Chondrocyte (in vitro differentiated cells): ENCODE measurements at places on chromosomes 2 and 18.

GRCh38 chr18:73286584-73286983 lies 418.8 kb upstream of the NETO1 start:
- DNase-seq, result no peak

DNA sequence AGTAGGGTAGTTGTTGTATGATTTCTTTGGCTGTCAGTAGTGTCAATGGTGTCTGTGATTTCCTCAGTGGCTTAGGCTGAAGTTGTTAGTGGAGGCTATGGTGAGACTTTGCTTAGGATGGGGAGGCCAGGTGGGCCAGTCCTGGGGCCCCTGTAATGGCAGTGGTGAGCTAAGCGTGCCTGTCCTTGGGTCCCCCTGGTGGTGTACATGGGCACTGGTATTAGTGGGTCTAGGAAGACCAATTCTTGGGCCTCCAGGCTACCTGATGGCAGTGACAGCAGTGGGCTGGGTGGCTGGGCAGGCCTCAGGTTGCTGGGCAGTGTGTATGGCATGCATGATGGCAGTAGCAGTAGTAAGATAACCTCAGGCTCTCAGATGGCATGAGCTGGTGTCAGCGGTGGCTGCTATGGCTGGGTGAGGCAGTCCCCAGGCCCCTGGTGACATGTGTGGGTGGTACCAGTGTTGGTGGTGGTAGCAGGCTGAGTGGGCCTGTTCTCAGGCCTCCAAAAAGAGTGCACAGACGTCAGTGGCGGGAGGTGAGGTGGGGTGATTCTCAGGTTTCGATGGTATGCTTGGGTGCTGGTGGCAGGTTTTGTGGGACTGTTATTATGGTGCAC lies 103.2 kb downstream of the KLHL14 start:
- DNase-seq, result no peak

- no peak for DNase-seq
Observed at GRCh38 chr2:71129114-71129901, 721 bp downstream of the MCEE start.

GRCh38 chr2:223626716-223627115 lies 24.6 kb upstream of the SCG2 start:
- DNase-seq, result no peak

- no peak for DNase-seq
Observed at GRCh38 chr2:178377046-178377445, 73.9 kb downstream of the PRKRA start.

DNA sequence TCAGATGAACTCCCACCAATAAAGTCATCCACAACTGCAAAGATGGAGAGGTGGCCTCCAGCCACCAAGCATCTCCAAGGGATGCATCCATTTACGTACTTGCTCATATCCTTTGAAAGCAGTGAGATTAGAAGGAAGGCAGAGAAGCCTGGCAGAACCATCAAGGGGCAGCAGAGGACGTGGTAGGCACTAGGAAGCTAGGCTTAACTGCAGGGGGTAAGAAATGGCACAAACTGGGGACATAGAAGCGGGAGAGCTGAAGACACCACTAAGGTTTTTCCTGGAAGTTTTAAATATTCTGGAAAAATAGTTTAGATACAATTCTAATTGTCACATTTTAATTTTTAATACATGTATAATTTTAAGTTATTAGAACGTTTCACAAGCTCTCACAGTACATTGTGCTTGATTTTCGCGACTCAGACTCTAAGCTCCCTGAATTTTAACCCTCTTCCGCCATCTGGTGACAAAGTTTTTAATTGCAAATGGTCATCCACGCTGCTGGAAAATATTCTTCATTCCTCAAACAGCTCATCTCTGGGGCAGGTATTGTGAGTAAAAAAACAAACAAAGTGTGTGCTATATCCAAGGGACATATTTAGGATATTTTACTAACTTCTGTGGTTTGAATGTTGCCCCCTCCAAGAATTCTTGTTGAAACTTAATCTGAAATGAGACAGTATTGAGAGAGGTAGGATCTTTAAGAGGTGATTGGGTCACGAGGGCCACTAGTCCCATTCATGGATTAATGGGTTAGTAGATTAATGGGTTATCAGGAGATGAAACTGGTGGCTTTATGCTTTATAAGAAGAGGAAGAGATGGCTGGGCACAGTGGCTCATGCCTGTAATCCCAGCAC lies 1.6 kb upstream of the PSTPIP2 start:
- DNase-seq, result no peak

DNA sequence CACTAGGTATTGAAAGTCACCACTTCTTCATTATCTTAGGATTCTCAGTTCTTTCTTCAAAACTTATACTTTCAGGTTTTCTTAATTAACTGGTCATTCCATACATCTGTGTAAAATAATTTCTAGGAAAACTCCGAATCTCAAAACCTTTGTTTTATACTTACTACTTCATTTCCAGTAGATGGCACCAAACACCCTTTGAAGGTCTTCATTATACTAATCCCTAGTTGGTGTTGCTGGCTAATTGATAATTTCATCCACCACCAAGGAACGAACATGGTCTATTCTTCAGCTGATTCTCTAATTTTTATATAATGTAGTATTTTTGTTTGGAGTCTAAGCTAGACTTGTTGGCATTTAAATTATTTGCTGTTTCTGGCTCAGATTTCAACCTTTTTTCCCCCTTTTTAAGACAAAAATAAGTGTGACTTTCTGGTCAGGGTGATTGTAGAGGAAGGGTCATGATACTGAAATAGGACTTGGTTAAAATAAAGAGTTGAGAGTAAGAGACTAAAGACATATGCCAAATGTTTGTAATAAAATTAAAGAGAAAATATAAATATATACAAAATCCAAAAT lies 2.8 kb upstream of the MXD1 start:
- DNase-seq, result no peak

- DNase-seq, result no peak
Observed at GRCh38 chr18:25726298-25726697, 364.1 kb downstream of the SS18 start.

DNA sequence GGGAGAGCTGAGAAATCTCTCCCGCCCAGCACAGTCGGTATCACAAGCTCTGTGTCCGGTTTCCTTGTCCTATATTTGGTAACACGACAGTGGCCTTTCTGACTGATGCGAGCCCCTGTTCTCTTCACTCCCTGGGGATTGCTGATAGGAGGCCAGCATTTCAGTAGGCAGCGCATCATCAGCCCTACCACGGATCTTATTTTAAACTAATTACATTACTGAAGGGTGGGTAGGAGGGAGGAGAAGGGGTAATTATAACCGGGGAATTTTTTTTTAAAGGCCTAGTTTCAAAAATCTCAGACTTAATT lies 125.6 kb upstream of the LGALSL start:
- DNase-seq, result no peak

DNA sequence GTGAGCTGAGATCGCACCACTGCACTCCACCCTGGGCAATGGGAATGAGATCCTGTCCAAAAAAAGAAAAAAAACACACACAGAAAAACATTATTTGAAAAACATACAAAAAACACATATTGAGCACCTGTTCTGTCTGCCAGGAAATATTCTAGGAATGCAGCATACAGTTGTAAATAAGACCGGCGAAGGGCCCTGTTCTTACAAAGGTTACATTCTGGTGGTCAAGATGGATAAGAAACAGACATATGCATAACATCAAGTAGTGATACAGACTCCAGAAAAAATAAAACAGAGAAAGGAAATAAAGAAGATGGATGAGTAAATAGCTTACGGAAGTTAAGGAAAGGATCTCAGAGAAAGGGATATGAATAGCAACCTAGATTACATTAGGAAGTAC lies 159.8 kb downstream of the GALNT3 start:
- no peak for DNase-seq

GRCh38 chr18:40004246-40004645 lies 1950.8 kb upstream of the PIK3C3 start:
- no peak for DNase-seq

DNA sequence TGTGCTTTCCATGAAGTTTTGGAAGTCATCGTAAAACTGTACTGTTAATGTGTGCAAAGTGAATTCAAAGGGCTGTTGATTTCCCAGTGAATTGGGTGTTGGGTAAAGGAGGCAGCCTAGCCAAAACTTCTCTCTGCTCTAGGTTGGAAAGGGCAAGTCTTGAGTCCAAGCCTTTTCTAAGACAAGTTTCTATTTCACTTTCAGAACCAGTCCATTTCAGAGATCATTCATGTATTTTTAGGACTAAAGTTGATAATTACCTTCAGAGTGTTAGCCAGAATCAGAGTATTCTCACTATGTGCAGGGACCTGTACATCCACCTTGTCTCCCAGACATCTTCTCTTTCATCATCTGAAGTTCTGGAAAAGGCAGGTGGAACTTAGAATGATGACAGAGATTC lies 636.1 kb upstream of the KLHL29 start:
- DNase-seq, result no peak

DNA sequence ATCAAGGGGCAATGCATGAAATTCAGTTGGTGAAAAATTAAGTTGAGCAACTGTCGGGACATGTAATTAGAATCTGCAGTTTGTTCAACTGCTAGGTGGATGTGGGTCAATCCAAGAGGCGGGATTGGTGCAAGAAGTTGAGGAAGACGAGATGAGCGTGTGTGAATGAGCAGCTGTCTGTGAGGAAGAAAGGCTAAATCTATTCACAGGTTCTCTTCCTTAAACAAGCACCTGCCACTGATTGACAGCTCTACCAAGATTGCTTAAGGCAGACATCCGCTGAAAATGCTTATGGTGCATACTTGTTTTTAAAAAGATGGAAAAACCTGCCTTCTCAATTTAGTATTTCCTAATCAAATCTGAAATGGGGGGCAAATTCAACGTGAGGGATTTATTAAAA lies 323.4 kb upstream of the THUMPD2 start:
- DNase-seq, result no peak

GRCh38 chr2:120938045-120938771 lies 202.5 kb downstream of the GLI2 start:
- no peak for DNase-seq

- no peak for DNase-seq
Observed at GRCh38 chr18:63775166-63775730, at the start of gene SERPINB7. SERPINB7 (plus strand) TSS chr18:63775418; CDS start chr18:63782373, 6,955 bp downstream.

GRCh38 chr18:31491586-31491985 lies 6.4 kb upstream of the DSG2 start:
- DNase-seq, result no peak

DNA sequence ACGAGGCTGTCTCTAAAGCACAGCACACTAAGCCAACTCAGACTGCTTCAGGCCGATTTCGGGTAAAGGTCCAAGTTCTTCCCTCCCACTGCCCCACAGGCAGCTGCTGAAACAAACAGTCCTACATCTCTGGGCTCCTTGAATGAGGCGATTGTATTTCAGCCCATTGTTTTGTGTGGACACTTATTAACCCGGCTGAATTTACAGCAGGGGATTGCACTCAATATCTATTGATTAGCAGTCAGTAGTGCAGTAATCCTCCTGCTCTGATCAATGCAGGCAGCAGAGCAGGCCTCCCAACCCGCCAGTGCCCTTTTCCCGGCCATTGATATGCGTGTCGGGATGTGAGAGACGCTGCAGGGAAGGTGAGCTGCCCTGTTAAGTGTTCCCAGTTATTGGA lies 330.1 kb downstream of the CMPK2 start:
- DNase-seq, result no peak

- DNase-seq, result no peak
Observed at GRCh38 chr2:65120990-65121693, 8.8 kb downstream of the RAB1A start.

DNA sequence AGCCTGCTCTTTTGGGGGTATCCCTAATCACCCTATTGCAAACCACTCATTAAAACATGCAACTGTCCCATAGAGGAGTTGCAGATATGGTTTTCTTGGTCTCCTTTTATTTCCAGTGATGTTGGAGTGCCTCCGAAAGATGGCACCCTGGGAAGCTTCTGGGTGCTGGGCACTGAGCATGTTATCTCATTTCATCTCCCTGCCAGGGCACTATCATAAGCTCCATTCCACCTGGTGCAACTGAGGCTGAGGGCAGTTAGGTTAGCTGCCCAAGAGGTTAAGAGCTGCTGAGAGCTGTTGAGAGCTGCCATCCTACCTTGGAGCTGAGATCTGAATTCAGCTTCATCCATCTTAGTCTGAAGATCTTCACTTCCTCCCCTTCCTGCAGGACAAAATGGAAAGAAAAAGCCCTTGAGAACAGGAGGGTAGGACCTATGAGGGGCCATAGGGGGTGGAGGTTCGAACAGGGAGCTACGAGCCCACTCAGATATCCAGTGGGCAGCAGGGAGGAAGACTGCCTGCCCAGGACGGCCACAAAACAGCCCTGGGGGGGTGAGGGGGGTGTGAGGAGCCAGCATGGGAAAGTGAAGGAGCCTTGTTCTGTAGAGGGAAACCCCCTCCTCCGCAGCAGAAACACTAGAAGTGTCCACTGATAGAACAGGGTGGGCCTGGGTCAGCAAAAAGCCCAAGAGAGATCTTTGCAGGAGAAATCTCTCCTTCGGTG lies 202.5 kb downstream of the ZFP36L2 start:
- DNase-seq, result peak; percentile 52

DNA sequence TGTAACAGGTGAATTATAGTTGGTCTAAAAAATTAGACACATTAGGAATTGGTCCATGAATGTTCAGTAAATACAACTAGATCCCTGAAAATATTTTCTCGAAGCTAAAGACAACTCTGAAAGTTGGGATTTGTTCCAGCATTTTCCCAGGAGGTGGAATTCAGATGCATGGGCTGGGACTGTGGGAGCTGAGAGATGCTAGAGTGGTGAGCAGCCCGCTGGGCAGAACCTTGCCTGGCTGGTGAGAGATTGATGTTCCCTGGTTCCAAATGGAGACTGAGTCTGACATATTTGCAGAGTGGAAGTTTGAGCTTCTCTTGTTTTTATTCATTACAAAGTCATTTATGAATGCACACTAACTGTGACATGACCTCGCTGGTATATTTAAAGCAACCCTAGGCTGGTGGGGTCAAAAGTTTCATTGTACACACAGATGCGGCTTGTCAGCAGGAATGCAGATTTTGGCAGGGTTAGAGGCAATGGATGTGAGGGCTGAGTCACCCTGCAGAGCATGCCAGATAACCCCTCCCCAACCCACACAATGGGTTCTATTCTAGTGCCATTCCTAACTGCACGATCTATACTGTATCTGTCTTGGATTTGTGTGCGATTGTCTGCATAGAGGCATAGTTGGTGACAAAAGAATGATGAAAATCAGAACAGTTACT lies 23.5 kb upstream of the TMEM178A start:
- no peak for DNase-seq

- DNase-seq, result peak; percentile 94
Observed at GRCh38 chr18:26547646-26548414, 523 bp downstream of the KCTD1 start.

DNA sequence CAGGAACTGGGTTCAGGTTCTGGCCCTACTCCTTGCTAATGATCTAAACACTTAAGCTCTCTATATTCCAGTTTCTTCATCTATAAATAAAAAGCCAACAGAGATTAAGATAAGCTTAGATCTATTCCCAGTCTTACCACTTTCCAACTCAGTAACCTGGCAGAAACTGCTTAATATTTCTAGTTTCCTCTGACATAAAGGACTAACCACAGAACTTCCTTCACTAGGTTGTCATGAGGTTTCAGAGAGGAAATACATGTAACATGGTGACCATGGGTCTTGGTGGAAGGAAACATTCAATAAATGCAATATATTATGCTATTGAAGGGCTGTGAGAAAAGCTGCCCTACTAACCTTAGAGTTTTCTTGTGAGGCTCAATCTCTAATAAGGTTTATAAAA lies 114.4 kb upstream of the PDE1A start:
- no peak for DNase-seq
